ENCODE measurements at places on chromosomes 2 and 18. TPM values are rescaled to one million over a fixed set of nuclear protein-coding genes. Genes with fewer than 3 reads are reported as not detected.
A peak's percentile ranks its signal among the peaks of the same experiment; 100 is the strongest.

DNA sequence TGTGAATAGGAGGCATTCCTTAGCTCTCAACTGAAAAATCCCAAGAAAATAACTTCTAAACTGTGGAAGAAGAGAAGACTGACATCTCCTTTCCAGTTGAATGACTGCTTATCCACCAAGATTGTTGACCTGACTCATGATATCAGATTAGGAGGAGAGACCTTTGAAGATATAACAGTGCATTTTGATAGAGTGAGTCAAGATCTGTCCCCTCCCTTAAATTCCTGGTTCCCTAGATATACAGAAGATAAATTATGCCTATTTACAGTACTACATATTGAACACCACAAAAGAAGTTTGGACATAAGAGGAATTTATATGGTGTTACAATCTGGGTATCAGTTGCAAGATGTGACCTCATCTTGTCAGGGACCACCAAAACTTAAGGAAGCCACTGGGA lies 285.3 kb upstream of the ZSWIM2 start:
- DNase-seq, result no peak

DNA sequence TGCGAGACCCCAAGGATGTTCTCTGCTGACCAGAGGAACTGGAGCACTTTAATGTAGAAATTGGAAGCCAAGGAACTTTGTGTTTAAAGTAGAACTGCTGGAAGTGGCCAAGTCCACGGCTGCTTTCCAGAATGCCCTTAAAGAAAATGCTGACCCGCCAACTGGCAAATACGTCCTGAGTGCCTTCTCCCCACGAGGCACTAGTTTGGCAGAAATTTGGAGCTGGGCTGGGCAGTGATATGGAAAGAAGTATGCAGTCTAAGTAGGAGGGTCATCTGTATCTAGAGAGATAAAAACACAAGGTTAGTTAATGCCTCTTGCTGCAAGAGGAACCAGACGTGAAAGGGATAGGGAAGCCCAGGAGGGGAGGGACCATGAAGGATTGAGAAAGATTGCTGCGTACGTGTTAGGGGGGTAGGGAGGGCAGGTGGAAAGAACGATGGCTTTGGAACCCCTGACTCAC lies 59.3 kb upstream of the RFX8 start:
- no peak for DNase-seq

GRCh38 chr2:54240515-54241469 lies 15.2 kb downstream of the TSPYL6 start:
- DNase-seq, result no peak

DNA sequence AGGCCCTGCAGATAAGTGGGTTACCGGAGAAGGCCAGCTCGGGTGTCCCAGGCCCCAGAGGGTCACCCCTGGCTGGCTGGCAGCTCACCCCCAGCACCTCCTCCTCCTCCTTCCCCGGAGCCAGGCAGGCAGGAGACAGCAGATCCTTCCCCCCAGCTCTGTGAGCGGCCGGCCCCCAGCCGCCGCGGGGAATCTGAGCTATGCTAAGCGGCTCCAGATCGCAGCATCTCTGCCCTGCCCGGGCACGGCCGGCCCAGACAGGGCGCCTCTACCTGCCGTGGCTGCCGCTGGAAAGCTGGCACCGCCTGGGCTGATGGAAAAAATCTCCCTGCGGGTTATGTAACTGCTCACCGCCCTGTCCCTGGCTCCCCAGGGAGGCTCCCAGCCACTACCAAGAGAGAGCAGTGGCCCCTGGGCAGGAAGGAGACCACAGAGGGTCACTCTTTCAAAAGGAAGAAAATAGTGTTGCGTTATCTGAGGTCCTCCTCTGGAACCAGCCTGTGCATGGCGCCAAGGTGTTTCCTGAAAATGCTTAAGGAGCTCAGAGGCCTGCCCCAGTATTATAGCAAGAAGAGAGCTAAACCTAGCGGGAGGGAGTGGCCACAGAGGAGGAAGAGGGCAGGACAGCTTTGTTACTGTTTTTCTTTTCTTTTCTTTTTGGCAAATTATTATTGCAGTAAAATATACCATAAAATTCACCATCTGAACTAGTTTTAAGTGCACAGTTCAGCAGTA lies 179.0 kb downstream of the SMAD7 start:
- no peak for DNase-seq

DNA sequence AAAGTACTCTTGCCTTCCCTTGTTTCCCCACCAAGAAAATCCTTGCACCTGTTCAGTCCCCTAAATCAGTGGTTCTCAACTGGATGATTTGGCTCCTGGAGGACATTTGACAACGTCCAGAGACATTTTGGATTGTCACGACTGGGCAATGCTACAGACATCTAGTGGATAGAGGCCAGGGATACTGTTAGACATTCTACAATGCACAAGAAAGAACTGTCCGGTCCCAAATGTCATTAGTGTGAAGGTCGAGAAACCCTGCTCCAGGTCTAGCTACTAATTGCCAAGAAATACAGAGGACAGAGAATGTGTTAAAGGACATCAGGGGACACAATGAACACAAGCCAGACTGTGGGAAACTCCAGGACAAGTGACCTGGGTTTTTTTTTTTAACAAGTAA lies 60.0 kb downstream of the LRP2 start:
- no peak for DNase-seq

DNA sequence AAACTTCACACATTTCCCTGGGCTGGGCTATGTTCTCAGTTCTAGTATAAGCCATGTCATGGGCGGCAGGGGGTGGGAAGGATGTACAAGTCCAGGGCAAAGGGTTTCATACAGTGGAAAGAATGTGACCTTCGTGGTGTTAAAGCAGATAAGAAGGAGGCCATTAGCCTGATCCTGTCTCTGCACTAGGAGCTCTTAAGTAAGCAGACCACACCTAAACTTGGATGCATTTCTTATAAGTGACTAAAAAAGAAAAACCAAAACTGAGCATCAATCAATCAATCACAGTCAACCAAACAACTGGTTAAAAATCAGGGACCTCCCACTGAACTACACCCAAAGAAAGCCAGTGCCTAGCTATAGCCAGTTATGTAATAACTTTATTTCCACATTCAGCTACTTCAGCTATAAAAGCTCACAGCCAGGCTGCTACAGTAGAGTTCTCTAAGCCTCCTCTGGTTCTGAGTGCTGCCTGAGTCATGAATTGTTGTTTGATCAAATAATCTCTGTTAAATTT lies 46.8 kb upstream of the RIOK3 start:
- DNase-seq, result no peak

DNA sequence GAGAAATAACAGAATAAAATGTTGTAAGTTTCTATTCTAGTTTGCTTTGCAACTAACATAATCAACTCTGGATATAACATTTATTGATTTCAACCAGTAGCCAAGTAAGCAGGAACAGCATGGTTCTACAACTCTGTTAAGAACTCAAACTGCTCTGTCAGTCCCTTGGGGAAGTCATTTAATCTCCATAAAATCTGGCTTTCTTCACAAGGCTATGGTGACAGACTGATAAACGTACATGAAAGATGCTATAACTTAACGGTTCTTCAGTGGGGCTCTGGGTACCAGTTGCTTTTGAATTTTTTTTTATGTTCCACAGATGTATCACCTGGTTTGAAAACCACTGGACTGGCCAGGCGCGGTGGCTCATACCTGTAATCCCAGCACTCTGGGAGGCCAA lies 10.3 kb downstream of the PSME4 start:
- no peak for DNase-seq

DNA sequence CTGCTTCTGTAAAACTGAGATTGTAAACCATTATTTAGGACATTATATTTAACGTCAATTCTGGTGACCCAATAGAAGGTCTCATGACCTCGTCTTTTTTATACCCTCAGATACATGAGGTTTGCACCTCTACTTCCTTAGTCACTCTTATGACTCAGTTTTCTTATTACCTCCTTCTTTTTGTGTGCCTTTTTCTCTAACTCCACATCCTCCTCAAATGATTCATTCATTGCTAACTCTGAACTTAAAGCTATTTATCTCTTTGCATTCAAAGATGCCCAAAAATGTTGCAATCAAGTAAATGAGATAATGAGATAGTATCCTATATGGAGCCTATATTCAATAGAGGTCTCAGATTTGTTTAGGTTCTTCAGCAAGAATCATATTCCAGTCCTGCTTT lies 121.0 kb upstream of the KYNU start:
- no peak for DNase-seq

GRCh38 chr2:171688129-171688465 lies 828 bp downstream of the DYNC1I2 start:
- DNase-seq, result peak; percentile 26

DNA sequence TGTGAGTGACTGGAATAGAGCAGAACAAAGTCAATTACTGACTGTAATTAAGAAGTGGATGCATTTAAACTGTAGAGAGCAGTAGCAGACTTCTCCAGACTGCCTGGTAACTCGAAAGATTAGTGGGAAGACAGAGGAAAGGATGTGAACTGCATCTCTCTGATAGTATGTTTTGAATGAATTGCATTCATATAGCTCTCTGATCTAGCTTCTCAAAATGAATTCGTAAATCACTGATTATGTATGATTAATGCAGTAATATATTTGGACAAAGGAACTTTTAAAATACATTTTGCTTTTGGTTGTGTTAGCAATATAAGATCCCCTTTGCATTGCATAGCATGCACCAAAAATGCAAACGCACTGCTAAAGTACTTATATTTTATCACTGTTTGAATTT lies 304.0 kb downstream of the ARHGAP15 start:
- DNase-seq, result peak; percentile 58

DNA sequence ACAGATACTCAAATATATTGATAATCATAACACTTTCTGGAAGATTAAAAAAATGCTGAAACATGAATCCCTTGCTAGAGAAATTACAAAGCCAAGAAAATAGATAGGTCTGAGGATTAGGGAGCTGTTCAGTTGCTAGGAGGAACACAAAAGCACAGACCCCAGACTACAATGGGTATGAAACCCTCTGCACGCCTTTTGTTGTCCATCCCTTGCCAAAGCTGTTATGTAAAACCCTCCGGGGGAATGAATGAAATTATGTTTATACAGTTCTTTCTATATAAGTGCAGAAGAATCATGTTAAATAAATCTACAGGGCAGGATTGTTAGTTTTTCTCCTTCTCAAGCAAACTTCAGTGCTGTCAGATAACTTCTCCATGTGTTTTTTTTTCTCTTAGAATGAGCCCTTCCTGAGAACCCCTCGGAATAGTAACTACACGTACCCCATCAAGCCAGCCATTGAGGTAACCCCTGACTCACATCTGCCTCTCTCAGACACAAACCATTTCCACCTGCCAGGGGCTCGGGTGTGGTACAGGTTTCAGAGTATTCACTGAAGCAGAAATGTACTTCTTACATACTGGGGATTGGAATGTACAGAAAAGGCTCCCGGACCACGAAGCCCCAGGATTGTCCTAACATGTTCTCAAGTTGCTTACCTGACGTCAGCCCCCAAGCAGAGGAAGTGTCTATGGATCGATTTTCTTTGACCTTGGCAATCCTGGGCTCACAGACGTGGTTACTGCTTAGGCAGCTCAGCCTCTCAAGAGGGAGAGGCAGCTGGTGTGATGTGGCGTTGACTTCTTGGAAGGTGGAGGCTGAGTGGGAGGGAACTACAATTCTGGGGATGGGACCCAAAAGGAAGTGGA lies 118.0 kb downstream of the PLB1 start:
- DNase-seq, result no peak

DNA sequence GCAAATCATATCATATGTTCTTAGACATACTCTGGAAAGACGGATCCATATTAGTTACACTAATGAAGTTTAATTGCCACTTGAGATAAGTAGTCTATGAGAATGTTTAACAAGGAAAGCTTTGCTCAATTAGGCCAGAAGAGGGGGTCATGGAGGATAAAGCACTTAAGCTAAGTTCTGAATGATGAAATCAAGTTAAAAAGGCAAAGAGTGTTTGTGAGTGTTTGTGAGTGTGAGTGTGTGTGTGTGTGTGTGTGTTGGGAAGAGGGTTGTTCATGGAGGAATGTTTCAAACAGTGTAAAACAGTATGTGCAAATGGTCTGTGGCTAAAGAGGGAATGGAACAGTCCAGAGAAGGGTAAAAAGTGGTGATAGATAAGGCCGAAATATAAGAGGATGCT lies 360.9 kb downstream of the ERBB4 start:
- DNase-seq, result no peak

DNA sequence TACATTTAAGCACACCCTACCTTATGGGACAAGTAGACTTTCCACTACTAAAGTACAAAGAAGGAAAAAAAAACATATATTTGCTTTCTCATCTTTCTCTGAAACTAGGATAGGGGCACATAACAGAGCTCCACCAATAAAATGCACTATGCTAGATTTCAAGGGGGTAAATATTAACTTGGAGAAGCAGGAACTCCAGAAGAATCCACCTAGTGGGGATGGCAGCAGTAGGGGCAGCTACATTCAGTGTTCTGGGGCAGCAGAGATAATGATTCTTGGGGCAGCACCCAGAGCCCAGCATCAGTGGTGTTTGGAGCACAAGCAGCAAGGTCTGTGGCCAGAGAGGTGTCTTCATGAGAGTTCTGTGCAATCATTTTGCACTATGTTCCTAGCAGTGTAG lies 64.7 kb downstream of the DTNB start:
- DNase-seq, result no peak

GRCh38 chr2:134657650-134658250 lies 61.0 kb downstream of the TMEM163 start:
- DNase-seq, result no peak

- DNase-seq, result no peak
Measured at GRCh38 chr2:12594590-12594989, 122.1 kb upstream of the TRIB2 start.

DNA sequence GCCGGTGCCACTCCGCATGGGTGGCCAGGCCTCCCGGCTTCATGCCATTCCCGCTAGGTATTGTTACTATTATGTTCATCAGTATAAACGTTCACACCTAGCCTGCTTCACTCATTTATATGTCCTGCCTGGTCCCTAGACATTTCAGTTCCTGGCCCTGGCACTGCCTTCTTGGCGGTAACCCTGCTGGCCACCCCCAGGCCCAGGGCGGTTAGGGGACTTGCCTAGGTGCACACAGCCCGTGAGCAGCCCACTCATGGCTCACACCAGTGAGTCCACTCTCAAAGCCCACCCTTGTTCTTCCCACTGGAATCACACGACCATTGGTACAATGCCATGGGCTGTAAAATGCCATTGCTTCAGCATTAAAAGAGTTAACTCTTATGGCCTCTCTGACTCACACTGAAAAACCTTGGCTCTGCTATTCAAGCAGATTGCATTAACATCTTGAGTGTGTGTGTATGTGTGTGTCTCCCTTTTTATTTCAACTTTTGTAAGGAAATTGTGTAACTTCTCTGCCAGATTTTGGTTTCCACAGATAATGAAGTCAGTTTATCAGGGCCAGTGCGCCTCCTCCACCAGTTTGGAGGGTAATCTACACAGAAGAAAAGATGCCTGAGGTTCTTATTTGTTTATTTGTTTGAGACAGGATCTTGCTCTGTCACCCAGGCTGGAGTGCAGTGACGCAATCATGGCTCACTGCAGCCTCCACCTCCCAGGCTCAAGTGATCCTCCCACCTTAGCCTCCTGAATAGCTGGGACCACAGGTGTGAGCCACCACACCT lies 74.2 kb downstream of the RAB31 start:
- DNase-seq, result no peak

Gene GPC1
- polyA plus RNA-seq, result 24.3 TPM

Gene SAG
- 0.21 TPM for polyA plus RNA-seq

Gene BOK
- polyA plus RNA-seq, result 20.4 TPM

Gene TAF4B
- 5.5 TPM for polyA plus RNA-seq

Gene BCL2
- polyA plus RNA-seq, result 24.7 TPM

Data from right renal cortex interstitium (tissue), 3 donors.